Dermis microvascular lymphatic vessel endothelial cell (primary cell): ENCODE measurements at places on chromosomes 3 and 15.

GRCh38 chr15:88476635-88477060, 9.1 kb downstream of the MRPS11 start:
- peak; percentile 61 for DNase-seq

DNA sequence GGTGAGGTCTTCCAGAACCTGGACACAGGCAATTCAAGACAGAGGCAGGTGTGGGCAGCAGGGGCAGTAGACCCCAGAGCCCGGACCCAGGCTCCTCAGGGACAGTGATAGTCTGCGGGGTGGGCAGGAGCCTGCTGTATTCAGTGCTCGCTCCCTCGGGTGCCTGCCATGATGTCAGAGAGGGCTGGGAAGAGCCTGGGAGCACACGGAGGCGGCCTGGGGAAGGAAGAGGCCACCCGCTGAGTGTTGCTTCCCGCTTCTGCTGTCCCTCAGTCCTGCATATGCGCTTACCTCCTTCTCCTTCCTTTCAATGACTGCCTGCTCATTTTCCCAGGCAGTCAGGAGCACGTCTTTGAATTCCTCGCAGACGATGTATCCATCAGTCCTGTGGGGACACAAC, 22.8 kb downstream of the TMEM43 start:
- no peak for DNase-seq

GRCh38 chr15:66042624-66043023, 173.3 kb downstream of the RAB11A start:
- DNase-seq = no peak

- DNase-seq = peak; percentile 58
These were observed 33.2 kb downstream of the CHRM5 start for GRCh38 chr15:34001536-34001935.

DNA sequence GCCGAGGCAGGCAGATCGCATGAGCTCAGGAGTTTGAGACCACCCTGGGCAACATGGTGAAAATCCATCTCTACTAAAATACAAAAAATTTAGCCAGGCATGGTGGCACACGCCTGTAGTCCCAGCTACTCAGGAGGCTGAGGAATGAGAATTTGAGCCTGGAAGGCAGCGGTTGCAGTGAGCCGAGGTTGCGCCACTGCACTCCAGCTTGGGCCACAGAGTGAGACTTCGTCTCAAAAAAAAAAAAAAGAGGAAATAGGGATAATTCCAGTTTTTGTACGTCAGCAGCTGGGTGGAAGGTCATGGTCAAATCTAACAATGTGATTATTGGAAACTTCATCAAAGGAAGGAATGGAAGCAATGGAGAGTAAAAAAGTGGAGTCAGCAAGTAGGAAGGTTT, 3.1 kb downstream of the CMC1 start:
- no peak for DNase-seq

DNA sequence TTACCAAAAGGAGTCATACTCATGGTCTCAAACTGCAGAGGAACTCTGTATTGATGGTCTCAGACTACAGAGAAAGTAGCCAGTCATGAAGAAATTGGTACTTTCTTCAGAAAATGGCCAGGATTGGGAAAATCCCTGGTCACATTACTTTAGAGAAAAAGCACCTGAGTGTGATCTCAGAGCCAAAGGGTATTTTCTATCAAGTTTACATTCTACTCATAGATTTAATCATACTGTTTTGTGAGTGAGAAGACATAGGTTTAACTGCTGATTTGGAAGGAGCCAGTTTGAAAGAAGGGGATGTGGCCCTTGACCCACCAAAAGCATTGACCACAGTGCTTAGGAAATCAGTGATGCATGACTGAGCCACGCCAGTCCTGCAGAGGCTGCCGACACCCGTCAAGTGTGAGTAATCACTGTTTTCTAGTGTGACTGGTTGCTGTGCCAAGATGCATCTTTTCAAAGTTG, 203.6 kb downstream of the AKAP13 start:
- DNase-seq = peak; percentile 60

GRCh38 chr3:47612178-47612577, 33.5 kb upstream of the CSPG5 start:
- no peak for DNase-seq

- peak; percentile 64 for DNase-seq
These were observed 48.9 kb upstream of the CFAP161 start for GRCh38 chr15:81085213-81085612.

GRCh38 chr3:178964551-178964950, 107.1 kb downstream of the ZMAT3 start:
- DNase-seq = no peak

- DNase-seq = peak; percentile 59
These were observed 50.6 kb downstream of the SERP1 start for GRCh38 chr3:150495563-150496168.

- no peak for DNase-seq
These were observed 141.2 kb upstream of the LRIG1 start for GRCh38 chr3:66642019-66642418.

GRCh38 chr15:88646951-88647350, 8.1 kb downstream of the ISG20 start:
- DNase-seq = no peak

DNA sequence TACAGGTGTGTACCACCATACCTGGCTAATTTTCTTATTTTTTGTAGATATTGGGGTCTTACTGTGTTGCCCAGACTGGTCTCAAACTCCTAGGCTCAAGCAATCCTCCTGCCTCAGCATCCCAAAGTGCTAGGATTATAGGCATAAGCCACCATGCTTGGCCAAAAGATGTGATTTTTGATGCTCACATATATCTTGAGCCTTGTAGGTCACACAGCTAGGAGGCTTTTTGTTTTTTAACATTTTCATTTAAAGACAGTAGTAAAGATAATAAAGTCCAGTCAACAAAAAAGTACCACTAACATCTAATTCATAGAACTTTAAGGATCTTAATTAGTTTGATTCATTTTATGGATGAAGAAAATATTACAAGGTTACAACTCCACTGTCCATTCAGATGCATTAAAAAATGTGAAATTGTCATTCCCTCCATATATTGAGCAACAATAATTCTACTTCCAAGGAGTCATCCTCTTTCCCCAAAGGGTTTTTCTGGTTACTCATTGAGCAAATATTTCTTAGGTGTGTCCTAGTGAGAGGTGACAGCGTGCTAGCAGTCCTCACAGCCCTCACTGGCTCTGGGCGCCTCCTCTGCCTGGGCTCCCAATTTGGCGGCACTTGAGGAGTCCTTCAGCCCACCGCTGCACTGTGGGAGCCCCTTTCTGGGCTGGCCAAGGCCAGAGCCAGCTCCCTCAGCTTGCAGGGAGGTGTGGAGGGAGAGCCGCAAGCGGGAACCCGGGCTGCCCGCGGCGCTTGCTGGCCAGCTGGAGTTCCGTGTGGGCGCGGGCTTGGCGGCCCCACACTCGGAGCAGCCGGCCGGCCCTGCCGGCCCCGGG, 8.3 kb upstream of the TASOR start:
- DNase-seq = no peak

- no peak for DNase-seq
These were observed 95.0 kb downstream of the MYLK start for GRCh38 chr3:123789160-123789559.

DNA sequence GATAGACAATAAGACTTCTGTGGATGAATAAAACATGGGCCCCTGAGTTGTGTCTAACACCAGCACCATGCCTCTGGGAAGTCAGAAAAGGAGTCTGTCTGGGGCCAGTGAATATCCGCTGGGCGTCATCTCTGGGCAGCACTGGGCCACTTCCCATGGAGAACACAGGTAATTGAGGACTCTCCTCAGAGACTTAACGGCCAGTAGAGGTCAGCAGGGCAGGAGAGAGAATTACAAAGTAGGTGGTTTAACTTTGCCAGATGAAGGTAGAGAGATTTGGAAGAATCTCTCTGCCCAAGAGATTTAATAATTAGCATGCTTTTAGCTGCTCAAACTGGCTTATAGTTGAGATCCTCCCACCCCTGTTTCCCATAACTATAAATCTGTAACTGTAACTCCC, 65.7 kb downstream of the OCA2 start:
- no peak for DNase-seq

GRCh38 chr15:65757256-65757655, 34.8 kb downstream of the DENND4A start:
- no peak for DNase-seq

GRCh38 chr3:88150806-88151205, 1.0 kb downstream of the C3orf38 start:
- DNase-seq = peak; percentile 3

- DNase-seq = no peak
These were observed 26.9 kb upstream of the MYO1E start for GRCh38 chr15:59399465-59400102.

GRCh38 chr3:87771337-87772192, 287.2 kb downstream of the CGGBP1 start:
- DNase-seq = peak; percentile 31

- no peak for DNase-seq
These were observed 28.2 kb downstream of the EOGT start for GRCh38 chr3:68985146-68985790.

DNA sequence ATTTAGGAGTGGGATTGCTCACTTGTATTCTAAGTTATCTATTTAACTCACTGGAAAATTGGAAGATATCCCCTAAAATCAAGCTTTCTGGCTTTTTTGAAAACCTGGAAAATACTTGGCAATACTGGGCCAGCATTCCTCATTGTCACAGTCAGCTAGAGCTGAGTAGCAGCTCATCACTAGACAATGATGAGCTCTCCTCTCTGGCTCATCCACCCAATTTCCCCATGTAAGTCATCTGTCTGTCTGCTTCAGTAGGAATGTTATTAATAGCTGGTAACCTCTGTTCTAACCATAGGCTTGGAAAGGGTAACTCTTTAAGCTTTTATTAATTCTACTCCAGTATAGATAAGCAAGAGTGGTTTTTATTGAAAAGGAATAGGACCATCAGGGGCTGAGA, 39.7 kb upstream of the PIK3R4 start:
- no peak for DNase-seq
